ENCODE measurements at places on chromosomes 2 and 18.

- no peak for DNase-seq
Measured at GRCh38 chr18:46366751-46367376, 262.7 kb downstream of the HAUS1 start.

- no peak for DNase-seq
Measured at GRCh38 chr2:33660416-33661123, 61.5 kb upstream of the FAM98A start.

DNA sequence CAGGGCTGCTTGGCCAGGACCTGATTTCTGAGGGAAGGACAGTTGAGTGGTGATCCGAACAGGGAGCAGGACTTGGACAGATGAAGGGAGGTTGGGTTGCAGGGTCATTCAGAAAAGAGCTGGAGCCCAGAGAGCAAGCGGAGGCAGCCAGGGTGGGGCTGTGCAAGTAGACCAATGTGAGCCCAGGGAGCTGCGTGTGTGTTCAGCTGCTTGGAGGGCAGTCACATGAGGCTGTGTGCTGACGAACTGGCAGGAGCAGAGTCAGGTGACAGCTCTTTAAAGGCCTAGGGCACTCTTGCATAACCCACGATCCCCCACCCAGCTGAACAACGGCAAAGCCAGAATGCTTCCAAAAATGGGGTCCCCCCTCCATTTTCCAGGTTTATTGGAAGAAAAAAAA lies 4.6 kb upstream of the MLPH start:
- no peak for DNase-seq

DNA sequence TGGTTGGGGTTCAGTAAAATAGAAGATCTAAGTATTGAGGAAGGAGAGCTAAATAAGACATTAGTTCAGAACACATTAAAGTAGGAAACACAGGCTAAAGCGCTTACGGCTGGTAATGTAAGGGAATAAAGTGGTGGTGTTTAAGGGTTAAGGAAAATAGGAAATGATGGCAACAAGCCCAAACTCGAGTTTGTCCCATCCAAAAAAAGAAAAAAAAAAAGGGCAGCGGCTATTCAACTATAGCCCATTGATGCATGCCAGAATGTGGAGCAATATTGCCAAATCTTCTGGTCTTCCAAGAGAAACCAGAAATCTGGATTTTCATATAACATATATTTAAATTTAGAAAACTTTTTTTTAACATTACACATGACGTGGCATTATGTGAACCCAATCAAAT lies 161.0 kb downstream of the ARHGAP15 start:
- DNase-seq: no peak

- no peak for DNase-seq
Measured at GRCh38 chr2:173647681-173648311, 293.1 kb downstream of the CDCA7 start.

DNA sequence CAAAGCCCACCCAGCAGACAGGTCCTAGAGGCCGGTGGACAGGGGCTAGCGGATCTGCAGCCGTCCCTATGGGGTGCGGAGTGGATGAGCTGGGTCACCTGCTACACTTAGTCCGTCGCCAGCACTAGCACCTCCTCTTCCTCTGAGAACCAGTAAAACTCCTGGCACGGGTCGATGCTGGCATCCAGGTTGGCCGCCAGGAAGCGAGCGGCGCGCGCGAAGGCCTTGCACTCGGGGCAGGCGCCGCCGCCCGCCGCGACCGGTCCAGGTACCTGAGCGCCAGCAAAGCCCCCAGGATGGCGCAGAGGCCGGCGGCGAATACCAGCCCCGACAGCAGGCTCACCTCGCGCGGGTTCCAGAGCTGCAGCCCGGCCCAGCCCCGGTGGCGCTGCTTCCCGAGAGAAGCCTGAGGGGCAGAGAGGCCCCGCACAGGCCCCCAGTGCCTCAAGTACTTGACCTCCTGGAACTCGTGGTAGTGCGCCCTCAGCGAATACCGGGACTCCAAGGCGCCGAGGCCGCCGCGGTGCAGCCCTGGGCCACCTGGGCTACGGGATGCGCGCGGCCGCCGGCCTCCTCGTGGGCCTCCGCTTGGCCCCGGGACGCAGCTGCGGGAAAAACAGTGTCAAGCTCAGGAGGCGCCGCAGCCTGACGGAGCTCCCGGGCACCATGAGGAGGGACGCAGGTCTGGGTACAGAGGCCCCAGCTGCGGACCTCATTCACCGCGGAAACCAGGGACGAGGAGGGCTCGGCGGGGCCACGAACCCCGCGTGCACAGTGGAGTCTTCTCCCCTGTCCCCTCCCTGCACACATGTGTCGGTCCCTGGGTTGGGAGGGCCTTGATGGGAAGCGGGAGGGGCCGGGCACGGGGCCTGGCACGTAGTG lies 27.5 kb upstream of the ALPP start:
- DNase-seq: no peak

- no peak for DNase-seq
Measured at GRCh38 chr2:59694176-59694575, 859.3 kb downstream of the BCL11A start.

Measured in esophagus squamous epithelium (tissue), 5 donors.